IMR-90 (cell line): ENCODE measurements at places on chromosomes 1 and 21.

GRCh38 chr1:5962265-5963105 is 29.7 kb downstream of the NPHP4 start:
- DNase-seq = no peak

- no peak for DNase-seq
Observed at GRCh38 chr1:42163536-42164503, 725 bp downstream of the GUCA2A start.

- no peak for DNase-seq
Observed at GRCh38 chr1:12462586-12462985, 155.4 kb downstream of the DHRS3 start.

- no peak for DNase-seq
Observed at GRCh38 chr1:23670709-23671108, 20.9 kb upstream of the RPL11 start.

- DNase-seq = no peak
Observed at GRCh38 chr1:22375601-22376000, 76.0 kb upstream of the ZBTB40 start.

GRCh38 chr21:38205940-38206339 is 50.9 kb upstream of the KCNJ15 start:
- DNase-seq = no peak

- DNase-seq = no peak
Observed at GRCh38 chr1:32701421-32701911, 1.1 kb downstream of the SYNC start.

GRCh38 chr1:229127301-229127700 is 143.6 kb upstream of the RAB4A start:
- DNase-seq = peak; percentile 41

- DNase-seq = peak; percentile 98
Observed at GRCh38 chr1:15290382-15290781, 43.4 kb downstream of the FHAD1 start.

- no peak for DNase-seq
Observed at GRCh38 chr1:12760256-12760795, 13.2 kb upstream of the PRAMEF12 start.

DNA sequence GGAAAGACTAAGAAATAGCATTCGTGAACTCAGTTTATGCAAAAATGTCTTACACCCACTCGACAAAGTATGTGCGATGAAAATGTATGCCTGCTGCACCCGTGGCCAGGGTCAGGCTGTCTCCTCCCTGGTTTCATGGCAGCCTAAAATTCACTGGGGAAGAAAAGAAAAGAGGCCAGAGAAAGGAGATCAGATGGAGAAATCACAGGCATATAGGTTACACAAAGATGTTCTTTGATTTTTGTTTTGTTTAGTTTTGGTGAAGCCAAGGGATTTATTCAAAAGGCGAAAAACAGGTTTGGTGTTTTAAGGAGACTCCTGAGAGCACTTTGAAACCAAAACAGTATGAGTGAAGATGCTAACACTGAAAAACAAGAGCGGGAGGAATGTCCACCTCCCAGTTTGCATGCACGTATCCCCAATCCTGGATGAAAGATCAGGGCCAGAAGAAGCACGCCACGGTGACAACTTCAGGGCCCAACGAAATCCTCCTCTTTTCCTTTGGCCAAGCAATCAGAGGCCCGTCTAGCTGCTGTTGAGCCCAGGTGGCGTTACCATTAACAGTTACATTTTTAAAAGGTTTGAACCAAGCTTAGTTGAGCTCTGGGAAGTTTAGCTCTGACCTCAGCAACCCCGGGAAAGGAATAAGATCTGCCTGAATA is 992 bp upstream of the SSX2IP start:
- DNase-seq = no peak

GRCh38 chr1:180269645-180270529 is 39.8 kb downstream of the LHX4 start:
- DNase-seq = no peak

- DNase-seq = no peak
Observed at GRCh38 chr1:229461032-229461668, 27.3 kb upstream of the ACTA1 start.

DNA sequence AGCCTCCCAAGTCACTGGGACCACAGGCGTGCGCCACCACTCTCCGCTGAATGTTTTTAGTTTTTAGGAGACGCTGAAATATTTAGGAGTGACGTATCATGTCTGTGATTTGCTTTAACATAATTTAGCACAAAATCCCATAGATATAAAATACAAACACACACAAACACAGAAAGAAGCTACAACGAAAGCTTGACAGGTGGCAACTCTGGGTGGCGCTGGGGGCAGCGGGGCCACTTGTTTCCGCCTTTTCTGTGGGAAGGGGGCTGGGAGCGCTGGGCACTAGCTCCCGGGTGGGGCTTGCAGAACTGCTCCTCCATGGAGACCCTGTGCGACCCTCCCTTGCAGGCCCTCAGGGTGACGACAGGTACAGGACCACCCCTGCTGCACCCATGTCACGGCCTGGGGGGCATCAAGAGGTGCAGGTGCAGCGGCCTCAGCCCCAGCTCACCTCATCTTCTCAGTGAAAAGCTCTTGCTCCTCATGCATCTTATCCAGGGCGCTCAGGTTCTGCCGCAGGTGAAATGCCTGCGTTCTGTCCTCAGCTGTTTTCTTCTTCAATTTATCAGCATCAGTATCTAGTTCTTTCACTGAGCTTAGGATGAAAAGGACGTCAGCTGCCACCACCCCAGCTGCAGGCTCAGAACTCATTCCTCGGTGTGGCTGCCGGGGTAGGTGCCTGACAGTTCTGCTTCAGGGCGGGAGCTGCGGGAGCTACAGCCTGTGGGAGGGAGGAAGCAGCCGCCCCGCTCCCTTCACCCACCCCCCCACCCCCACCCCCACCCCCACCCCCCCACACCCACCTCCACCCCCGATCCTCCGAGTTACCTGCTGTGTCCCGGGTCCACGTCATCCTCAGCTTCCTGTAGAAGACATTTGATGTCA is 15.3 kb downstream of the CFAP74 start:
- DNase-seq = no peak

- DNase-seq = peak; percentile 92
Observed at GRCh38 chr21:38993561-38993960, 187.8 kb downstream of the ETS2 start.

GRCh38 chr21:33234635-33235520 is 5.1 kb downstream of the IFNAR2 start:
- no peak for DNase-seq

DNA sequence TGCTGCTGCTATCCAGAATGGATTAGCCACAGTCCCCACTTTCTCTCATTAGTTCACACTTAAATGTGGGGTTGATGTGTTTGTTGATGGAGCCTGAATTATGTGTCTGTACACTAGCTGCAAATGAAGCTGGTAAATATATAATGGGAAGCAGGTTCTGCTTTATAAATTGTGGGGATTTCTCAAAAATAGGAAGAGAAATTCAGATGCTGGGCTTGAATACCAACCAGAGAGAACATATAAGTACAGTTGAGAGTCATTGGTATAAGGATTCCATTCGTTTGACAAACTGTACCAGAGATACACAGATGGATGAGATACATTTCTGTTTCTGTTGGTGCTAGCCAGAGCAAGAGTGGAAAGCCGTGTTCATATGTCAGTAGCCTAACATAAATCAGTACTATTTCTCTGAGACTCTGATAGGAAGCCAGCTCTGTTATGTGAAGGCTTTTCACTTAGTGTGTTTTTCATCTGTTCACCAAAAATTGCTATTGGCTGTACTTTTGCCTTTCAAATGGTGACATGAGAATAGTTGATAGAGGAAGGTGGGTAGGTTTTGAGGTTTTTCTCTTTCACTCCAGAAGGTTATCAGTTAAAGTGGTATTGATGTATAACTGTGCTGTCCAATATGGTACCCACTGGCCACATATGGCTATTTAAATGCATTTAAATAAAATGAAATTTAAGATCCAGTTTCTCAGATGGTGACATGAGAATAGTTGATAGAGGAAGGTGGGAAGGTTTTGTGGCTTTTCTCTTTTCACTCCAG is 15.6 kb downstream of the SMG7 start:
- DNase-seq = no peak

- DNase-seq = no peak
Observed at GRCh38 chr1:78044796-78045562, 787 bp upstream of the GIPC2 start.

GRCh38 chr1:85128316-85128715 is 72.5 kb downstream of the SYDE2 start:
- DNase-seq = peak; percentile 67

DNA sequence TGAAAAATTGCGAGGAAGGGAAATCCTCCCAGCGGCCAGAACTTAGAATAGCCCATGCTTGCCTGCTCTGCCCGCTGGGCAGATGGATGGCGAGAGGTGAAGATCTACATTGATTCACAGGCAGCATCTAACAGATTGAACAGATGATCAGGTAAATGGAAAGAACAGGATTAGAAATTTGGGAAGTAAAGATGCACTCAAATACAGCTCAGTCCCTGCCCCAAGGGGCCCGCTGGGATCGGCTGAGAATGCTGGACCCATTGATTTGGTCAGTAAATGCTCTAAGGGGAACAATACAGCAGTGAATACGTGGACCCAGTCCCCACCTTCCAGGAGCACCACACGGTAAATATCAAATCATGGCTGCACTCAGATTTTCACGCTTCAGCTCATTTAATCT is 248.2 kb downstream of the MATN1 start:
- DNase-seq = no peak

DNA sequence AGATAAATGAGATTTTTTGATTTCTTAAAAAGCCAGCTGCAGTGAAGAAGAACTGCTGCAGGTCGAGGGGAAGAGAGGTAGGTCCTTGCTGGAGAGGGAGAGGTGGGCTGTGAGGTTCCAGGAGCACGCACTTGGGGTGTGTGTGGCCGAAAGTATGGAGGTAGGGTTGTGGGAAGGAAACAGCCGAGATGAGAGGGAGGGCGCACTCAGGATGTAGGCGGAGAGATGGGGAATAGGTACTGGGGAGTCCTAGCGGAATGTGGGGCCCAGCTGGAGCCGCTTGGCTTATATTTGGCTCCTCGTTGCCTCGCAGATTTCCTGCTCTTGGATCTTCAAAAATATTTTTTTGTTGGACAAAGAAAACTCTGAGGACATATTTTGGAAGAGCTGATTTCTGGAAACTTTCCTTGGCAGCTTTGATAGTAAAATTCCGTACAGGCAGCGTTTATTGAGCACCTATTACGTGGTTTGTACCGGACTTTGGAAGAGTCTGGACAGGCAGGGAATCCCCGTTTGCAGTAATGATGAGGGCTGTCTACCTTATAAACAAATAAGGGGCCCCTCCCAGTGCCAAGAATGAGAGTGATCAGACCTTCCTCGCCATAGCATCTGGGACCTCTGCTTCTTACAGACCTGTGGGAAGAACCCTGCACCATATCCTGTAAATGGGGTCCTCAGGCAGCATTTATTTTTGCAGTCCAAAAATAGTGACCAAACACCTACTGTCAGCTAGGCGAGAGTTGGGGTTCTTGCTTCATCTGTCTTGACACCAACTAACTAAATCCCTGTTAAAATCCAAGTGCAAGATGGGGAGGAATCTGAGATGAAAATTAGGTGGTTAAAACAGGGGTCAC is 1.5 kb downstream of the LRRC8D start:
- no peak for DNase-seq

DNA sequence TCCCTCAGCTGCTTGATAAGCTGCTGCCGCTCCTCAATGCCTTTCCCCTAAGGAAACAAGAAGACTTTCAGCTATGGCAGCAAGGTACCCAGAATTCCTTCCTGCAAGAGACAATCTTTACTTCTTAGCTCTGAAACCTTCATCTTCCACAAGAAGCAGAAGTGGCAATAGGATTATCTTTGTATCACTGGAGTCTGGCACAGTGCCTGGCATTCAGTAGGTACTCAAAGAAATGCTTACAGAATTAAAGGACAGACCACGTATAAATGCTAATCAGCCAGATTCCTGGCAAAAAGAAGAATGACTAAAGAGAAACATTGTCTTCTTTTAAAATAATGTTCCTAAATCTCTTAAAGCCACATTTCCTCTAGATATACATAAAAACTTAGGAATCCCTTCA is 43.7 kb downstream of the SLC27A3 start:
- DNase-seq = no peak

- no peak for DNase-seq
Observed at GRCh38 chr1:61904354-61904753, 162.1 kb downstream of the PATJ start.

- no peak for DNase-seq
Observed at GRCh38 chr1:214216779-214217178, 64.2 kb upstream of the SMYD2 start.

DNA sequence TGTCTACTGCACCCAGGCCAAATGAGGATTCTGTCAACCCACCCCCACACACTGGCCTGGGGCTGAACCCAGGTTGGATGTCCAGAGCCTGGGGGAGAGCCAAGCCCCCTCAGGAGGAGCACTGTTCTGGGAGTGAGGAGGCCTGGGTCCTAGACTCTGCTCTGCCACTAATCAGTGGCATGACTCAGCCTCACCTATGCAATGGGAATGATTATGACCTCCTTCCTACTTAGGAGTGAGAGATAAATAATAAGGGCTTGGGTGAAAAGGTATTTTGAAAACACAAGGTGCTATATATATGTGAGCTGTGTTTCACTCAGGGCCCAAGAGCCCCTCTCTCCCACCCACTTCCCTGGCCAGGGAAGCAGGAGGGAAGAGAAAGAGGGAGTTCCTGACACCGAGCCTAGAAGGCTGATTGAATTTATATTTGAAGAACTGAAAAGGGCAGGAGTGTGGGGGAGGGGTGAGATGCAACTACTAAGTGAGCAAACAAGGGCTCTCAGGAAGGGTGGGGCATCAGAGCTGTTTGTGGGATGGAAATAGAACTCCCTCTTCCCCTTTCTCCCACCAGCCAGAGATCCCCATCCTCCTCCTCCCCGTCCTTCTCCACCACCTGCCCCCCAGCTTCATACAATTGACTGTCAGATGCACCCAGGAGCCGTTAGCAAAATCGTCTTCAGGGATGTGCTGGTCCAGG is 8.2 kb downstream of the IGSF9 start:
- DNase-seq = no peak

DNA sequence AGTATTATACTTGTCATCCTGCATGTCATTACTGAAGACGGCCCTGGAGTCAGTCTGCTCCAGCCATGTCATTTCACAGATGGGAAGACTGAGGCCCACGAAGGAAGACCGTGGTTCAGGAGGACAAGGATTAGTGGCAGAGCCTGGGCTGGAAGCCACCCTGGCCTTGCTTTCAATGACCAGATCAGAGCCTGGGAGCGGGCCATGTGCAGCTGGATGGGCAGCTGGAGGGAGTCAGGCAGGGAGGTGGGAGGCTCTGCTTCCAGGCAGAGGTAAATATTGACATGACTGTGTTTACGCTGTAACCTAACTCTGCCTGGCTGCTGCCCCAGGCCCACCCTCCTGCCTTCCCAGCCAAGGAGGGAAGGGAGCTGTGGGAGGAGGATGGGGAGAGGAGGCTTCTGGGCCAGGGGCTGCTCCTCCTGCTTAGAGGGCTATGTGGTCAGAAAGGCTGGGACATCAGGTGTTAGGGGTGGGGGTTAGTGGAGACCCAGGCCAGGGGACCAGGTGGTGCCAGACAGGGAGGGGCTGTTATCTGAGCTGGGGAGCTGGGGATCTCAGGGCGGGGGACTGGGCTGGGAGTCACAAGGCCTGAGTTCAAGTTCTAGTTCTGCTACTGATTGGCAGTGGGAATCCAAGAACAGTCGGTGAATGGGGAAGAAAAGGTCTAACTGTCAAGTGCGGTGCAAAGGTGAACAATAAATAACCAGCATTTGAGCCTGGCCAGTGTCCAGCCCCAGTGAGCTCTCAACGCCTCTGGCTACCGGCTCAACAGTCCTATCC is 48.5 kb upstream of the ECE1 start:
- DNase-seq = peak; percentile 93
